Aorta (tissue), 5 donors: ENCODE measurements at places on chromosomes 3 and 15. TPM values are rescaled to one million over a fixed set of nuclear protein-coding genes. Genes with fewer than 3 reads are reported as not detected.

The ALDH1A2 gene
- total RNA-seq: 10.0 TPM

DNA sequence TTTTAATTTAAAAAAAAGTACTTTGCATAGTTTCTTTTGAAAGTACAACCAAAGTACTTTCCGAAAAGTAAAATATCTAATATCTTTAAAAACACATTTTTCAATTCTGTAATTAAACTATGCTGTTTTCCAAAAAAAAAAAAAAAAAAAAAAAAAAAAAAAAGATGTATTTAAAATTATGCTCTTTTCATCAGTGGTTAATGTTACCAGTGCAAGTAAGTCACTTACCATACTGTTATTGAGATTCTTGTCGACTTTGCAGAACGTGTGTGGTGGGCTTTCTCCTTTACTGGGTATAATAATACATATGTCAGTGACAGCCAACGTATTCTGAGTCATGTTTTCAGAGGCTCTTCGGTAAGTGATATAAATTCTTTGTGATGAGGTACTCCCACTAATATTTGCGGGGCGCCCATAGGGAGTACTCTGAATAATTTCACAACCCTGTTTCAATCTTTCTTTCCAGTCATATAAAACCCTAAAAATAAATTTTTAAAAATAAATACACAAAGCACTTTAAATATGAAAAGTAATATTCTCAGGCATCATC is 39.9 kb downstream of the DENND4A start:
- no peaks in the 10 kb centered on the region for H3K4me1 ChIP-seq
- no peaks in the 10 kb centered on the region for H3K36me3 ChIP-seq
- H3K4me3 ChIP-seq: no peak overlapping the region
- no peak overlapping the region for H3K27ac ChIP-seq

DNA sequence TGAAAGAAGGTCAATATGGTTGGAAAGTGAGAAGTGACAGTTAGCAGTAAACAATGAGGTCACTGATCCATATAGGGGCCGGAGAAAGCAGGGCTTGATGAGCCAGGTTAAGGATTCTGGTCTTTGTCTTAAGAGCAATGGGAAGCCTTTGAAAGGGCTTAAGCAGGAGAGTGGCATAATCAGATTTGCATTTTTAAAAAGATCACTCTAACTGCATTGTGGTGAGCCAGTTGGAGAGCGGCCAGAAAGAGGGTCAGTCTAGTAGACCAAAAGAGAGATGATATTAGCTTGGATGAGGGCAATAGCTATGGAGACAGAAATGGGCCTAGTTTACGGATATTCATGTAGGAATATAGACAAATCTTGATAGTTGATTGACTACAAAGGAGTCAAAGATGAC is 46.6 kb downstream of the CPNE4 start:
- H3K27me3 ChIP-seq: no peaks in the 10 kb centered on the region
- no peaks in the 10 kb centered on the region for H3K36me3 ChIP-seq
- no peak overlapping the region for H3K27ac ChIP-seq
- DNase-seq: no peak

GRCh38 chr3:160398820-160399124 is 253 bp downstream of the IFT80 start:
- H3K4me1 ChIP-seq: peaks cover 3% of the 10 kb centered on the region
- no peaks in the 10 kb centered on the region for H3K36me3 ChIP-seq
- no peaks in the 10 kb centered on the region for H3K27me3 ChIP-seq
- H3K4me3 ChIP-seq: peak overlapping the region; percentile 88
- no peak for DNase-seq

The GOLGA6L4 gene
- 6.8 TPM for total RNA-seq

GRCh38 chr3:179716811-179717210 is 64.0 kb downstream of the USP13 start:
- H3K27me3 ChIP-seq: no peaks in the 10 kb centered on the region
- H3K4me3 ChIP-seq: no peak overlapping the region
- no peak for DNase-seq
- no peaks in the 10 kb centered on the region for H3K36me3 ChIP-seq

DNA sequence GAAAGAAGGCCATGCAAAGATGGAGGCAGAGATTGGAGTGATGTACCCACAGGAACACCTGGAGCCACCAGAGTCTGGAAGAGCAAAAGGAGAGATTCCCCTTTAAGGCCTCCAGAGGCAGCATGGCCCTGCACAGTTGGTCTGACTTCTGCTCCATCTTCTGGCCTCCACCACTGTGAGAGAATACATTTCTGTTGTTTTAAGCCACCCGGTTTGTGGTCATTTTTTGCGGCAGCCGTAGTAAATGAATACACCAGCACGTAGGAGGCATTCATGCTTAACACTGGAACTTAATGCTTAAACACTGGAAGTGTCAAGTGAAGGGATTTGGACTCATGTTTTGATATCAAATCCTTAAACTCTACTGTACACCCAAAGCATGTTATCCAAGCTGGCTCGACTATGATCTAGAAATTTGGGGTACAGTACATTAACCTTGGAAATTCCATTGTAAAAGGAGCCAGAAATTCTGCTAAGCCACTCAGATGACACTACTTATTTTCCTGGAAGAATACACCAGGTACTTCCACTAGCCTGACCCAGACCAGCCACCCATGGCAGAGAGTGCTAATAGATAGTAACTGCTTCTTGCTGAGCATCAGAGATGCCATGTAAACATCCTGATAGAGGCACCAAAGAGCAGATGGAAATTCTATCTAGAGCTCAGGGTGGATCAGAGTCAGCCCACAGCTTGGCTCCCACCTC is 190.9 kb downstream of the ADAMTS9 start:
- no peaks in the 10 kb centered on the region for H3K27me3 ChIP-seq
- H3K27ac ChIP-seq: no peak overlapping the region
- no peak overlapping the region for H3K4me3 ChIP-seq
- no peak for DNase-seq
- H3K4me1 ChIP-seq: no peaks in the 10 kb centered on the region

The SLC28A1 gene
- total RNA-seq: 4.1 TPM

GRCh38 chr3:193711964-193712598 is 119.1 kb downstream of the OPA1 start:
- no peak for DNase-seq
- no peaks in the 10 kb centered on the region for H3K36me3 ChIP-seq
- no peaks in the 10 kb centered on the region for H3K27me3 ChIP-seq

DNA sequence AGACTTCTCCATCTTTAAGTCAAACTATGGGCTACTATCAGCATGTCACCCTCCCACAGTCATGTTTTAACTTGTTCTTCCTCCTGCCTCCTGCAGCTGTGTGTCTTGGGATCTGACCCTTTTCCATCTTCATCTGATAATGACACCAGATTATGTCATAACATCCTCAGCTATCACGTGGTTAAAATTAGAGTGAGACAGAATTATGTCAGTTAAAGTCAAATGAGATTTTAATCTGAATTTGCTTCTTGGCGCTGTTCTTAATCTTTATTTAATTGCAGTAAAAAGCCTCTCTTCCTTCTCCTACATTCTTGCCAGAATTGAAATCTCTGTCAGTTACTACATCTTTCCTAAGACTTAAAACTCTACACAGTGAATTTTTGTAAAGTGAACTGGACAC is 107.2 kb downstream of the ARPP21 start:
- DNase-seq: no peak
- H3K4me3 ChIP-seq: no peak overlapping the region
- H3K36me3 ChIP-seq: no peaks in the 10 kb centered on the region
- no peak overlapping the region for H3K27ac ChIP-seq
- H3K27me3 ChIP-seq: no peaks in the 10 kb centered on the region

DNA sequence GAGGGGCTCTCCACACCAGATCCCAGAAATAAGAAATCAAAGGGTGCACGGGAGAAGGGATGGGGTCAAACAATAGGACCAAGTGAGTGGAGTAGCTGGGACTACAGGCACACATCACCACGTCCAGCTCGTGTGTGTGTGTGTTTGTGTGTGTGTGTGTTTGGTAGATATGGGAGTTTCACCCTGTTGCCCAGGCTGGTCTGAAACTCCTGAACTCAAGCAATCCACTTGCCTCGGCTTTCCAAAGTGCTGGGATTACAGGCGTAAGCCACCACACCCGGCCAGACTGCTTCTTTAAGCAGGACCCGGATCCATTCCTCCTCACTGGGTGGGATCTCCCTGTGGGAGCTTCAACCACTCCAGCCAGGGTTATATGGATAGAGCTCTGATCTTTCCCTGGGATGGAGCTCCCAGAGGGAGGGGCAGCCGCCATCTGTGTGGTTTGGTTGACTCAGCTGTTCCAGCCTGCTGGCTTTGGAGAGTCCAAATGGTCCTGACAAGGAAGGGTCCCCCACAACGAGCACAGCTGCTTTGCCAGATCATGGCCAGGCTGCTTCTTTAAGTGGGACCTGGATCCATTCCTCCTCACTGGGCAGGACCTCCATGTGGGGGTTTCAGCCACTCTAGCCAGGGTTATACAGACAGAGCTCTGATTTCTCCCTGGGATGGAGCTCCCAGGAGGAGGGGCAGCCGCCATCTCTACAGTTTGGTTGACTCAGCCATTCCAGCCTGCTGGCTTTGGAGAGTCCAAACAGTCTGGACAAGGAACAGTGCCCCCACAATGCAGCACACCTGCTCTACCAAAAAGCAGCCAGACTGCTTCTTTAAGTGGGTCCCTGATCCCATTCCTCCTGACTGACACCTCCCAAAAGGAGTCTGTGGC is 9.1 kb upstream of the AVEN start:
- no peaks in the 10 kb centered on the region for H3K27me3 ChIP-seq
- no peak overlapping the region for H3K27ac ChIP-seq
- H3K4me1 ChIP-seq: no peaks in the 10 kb centered on the region
- no peak for DNase-seq
- no peak overlapping the region for H3K4me3 ChIP-seq

- DNase-seq: peak; percentile 94
- H3K36me3 ChIP-seq: no peaks in the 10 kb centered on the region
- no peaks in the 10 kb centered on the region for H3K4me1 ChIP-seq
- H3K27ac ChIP-seq: peak overlapping the region; percentile 31
These were observed 1.1 kb upstream of the EIF2B5 start for GRCh38 chr3:184133840-184134745.

DNA sequence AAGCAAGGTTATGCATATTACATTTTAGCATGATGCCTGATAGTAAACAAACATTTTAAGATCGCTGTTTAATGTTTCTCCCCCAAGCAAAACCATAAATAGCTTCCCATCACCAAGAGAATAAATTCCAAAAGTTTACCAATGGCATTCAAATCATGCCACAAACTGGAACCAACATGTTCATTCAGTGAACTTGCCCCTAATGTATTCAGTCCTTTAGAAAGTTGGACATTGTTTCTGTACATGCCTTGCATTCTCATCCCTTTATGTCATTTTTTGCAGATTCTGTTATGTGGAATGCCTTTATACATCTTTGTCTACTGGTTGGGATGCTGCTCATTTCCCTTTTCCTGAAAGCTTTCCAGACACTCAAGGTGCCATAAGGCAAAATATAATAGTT is 105.5 kb downstream of the PYDC2 start:
- no peaks in the 10 kb centered on the region for H3K4me1 ChIP-seq
- no peak overlapping the region for H3K4me3 ChIP-seq
- no peaks in the 10 kb centered on the region for H3K27me3 ChIP-seq
- DNase-seq: no peak
- H3K36me3 ChIP-seq: no peaks in the 10 kb centered on the region

- H3K4me1 ChIP-seq: no peaks in the 10 kb centered on the region
- H3K4me3 ChIP-seq: no peak overlapping the region
- no peak overlapping the region for H3K27ac ChIP-seq
- H3K36me3 ChIP-seq: no peaks in the 10 kb centered on the region
These were observed 65.8 kb upstream of the ICE2 start for GRCh38 chr15:60544581-60545264.

- no peak for DNase-seq
- H3K36me3 ChIP-seq: no peaks in the 10 kb centered on the region
- no peaks in the 10 kb centered on the region for H3K27me3 ChIP-seq
- no peak overlapping the region for H3K27ac ChIP-seq
- no peaks in the 10 kb centered on the region for H3K4me1 ChIP-seq
These were observed 582.3 kb upstream of the NAALADL2 start for GRCh38 chr3:174276826-174277225.

The CLDN16 gene
- not detected for total RNA-seq

DNA sequence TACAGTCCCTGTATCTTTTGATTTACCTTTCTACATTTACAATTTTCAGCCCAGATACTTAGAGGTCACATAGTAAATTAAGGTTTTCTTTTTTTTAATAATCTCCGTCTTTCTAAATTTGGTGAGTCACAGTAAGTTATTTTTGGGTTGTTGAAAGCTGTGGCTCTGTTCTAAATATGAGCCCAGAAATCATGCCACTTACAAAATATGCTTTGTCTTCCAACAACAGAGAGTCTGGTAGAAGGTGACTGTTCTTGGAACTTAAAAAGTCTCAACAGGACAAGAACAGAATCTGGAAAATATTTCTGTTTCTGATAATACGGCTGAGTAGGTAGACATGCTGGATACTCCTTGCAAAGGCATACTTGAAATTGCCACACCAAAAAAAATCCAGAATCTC is 16.0 kb downstream of the GOLGA8S start:
- no peak overlapping the region for H3K4me3 ChIP-seq
- H3K36me3 ChIP-seq: no peaks in the 10 kb centered on the region
- H3K27me3 ChIP-seq: no peaks in the 10 kb centered on the region
- H3K27ac ChIP-seq: no peak overlapping the region
- H3K4me1 ChIP-seq: no peaks in the 10 kb centered on the region
- no peak for DNase-seq
